Brain pericyte (primary cell): ENCODE measurements at places on chromosomes 11 and 22.

DNA sequence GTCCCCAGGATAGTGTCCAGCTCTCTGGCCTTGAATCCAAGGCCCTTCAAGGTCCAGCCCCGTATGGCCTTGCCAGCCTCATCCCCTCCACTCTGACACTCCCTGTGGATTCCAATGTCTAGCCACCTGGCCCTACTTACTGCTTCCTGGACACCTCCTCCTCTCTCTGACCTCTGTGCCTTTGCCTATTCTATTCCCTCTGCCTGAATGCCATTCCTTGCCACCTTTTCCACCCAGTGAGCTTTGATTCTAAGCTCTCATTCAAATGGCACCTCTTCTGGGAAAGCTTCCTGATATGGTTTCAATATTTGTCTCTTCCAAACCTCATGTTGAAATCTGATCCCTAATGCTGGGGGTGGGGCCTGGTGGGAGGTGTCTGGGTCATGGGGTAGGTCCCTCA lies 31.9 kb upstream of the TTLL12 start:
- DNase-seq = no peak

- no peak for DNase-seq
Observed at GRCh38 chr11:36578458-36578857, 10.7 kb downstream of the RAG1 start.

- no peak for DNase-seq
Observed at GRCh38 chr22:32717337-32718240, 83.9 kb upstream of the TIMP3 start.

DNA sequence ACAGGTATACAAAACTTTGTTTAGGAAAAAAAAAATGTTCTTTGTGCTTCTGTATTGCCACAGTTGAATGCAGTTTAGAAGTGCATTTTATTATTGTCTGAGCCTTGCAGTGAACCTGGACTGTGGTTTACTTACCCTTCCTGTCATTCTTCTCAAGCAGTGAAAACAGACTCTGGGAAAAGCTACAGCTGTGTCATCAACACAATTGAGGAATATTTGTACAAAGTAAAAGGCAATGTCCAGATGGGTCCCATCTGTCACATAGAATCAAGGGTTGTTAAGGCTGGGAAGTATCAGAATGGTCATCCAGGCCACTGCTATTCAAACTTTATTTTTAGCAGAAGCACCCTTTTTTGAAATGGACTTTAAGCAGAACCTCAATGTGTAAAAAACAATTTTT lies 73.3 kb downstream of the TRIM44 start:
- DNase-seq = no peak

DNA sequence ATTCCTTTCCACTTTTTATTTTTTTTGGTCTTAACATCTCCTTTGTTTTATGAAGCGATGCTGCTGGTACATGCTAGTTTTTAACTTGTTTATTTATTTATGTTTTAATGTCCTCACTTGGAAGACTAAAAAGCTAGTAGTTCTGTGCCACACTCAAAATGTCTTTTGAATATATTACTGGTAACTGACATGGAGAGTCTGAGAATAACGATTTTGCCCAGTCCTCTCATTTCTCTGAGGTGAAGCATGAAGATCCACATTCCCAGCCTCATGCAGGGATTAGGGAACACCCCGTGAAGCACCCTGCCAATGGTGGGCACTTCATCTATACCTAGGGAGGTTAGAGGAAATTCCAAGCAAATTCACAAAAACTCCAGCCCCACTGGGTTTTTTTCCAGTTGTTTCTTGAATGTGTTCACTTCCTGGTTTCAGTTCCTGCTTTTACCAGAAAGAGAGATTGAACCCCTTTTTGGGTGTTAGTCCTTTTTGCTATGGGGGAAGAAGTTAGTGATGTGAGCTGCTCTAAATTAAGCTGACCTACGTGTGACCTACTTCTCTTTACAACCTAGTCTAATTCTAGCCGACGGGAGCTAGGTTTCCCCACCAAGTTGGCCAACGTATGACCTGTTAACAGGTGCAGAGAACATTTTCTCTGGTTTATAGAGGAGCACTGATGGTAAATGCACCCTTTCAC lies 106.1 kb downstream of the SLC1A2 start:
- no peak for DNase-seq

DNA sequence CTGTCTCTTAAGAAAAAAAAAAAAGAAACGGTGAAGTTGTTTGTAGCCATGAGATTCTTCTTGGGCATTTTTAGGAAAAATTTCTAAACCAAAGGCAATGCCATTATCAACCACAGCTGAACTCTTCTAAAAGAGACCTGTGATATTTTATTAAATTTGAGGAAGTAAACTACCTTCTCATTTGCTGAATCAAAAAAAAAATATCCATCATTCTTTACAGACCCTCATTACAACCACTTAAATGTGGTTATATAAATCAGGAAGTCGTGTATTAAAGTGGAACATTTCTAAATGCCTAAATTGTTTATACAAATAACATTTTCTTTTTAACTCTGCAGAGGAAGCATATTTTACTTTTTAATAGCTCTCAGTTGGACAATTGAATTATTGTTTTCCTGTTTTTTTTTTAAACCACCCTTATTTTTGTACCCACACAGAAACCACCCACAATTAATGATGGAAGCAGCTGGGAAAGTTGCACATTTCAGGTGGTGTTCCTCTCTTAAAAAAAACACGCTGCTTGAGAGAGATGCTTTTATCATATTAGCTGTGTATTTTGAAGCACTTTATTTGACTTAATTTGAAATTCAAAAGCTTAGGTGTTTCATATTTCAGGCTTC lies 91.2 kb downstream of the ARHGAP42 start:
- no peak for DNase-seq

DNA sequence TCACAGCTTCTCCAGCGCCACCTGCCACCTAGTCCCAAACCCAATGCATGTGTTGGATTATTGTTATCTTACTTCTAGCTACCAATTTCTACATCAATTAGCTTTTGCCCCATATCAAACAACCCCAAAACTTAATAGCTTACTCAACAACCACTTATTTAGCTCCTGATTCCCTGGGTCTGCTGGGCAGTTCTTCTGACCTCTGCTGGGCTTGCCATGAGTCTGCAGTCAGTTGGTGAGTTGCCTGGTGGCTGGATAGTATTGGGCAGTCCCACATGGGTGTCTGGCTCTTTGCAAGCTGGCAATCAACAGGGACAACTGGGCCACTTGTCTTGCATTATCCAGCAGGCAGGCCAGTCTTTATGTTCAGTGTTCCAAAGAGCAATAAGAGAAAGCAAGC lies 13.6 kb upstream of the MS4A15 start:
- no peak for DNase-seq

- DNase-seq = no peak
Observed at GRCh38 chr11:93131709-93132108, 66.1 kb downstream of the SLC36A4 start.

DNA sequence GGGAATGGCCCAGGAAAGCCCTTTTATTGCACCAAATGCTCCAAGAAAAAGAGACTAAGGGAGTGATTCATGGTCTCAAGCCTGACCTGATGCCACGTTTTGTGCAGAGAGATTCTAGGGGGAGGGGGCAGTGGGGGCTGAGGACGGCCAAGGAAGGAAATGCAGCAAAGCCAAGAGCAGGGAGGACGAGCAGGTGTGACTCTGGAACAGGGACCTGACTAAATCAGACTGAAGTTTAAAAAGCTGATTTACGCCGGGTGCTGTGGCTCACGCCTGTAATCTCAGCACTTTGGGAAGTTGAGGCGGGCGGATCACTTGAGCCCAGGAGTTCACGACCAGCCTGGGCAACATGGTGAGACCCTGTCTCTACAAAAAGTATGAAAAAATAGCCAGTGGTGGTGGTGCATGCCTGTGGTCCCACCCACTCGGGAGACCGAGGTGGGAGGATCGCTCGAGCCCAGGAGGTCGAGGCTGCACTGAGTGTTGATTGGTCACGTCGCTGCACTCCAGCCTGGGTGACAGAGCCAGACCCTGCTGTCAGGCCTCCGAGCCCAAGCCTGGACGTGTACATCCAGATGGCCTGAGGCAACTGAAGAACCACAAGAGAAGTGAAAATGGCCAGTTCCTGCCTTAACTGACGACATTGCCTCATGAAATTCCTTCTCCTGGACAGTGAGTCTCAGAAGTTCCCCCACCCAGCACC lies 10.8 kb upstream of the IFITM3 start:
- DNase-seq = no peak

DNA sequence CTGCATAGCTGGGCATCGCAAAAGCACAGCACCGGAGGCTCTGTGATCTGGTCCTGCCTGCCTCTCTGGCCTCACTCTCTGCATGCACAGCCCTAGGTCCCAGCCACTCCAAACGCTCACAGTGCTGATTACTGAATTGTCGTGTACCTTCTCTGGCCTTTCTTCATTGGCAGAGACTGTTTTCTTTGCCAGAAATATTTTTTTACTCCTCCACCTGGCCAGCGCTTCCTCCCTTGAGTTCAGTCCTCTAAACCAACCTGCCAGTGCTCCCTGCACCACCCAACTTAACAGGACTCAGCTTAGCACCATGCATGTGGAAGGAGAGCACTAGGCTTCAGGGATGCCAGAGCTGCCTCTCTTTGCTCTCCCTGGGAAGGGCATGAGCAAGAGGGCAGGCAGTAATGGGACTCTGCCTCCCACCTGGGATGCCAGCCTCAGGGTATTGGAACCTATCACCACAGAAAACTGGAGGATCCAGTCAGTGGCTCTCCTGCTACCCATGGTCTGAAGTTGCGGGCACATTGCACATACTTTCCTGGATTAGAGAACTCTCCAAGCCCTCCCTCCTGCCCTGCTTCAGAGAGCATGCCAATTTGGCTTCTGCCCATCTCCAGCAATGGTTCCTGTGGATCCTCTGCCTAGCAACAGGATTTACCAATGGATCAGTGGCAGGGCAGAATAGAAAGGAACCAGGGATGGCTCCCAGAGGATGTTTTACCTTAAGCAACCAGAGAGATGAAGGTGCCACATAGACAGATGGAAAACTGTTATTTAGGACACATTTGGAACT lies 37.0 kb upstream of the GNAZ start:
- no peak for DNase-seq

DNA sequence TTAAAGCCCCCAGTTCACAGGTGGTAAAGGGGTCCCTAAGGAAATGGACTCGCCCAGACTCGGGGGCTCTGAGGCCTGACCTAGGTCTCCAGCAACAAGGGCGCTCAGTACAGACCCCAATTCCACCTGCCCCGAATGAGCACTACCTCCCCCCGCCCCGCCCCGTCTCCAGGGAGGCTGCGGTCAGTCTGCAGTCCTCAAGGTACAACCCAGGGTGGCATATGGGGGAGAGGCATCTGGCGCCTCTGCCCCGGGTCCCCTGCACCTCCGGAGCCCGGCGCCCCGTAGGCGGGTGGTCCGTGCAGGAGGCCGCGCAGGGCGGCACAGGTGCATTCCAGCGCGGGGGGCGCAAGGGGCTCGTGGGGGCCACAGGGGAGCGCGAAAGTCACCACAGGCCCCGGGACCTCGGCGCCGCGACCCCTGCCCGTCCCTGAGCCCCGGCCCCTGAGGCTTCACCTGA lies 361 bp downstream of the CTSD start:
- DNase-seq = no peak

DNA sequence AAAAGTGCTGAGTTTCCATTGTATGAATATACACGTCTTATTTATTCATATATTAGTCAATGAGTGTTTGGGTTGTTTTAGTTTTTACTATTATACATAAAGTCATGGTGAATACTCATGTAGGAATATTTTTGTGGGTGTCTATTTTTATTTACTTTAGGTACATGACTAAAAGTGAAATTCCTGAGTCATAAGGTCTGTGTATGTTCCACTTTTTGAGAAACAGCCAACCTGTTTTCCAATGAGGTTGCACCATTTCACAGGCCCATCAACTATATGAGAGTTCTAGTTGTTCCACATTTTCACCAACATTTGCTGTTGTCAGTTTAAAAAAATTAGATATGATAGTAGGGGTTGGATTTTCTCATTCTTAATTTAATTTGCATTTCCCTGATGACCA lies 6.6 kb upstream of the OR6X1 start:
- DNase-seq = no peak

- no peak for DNase-seq
Observed at GRCh38 chr22:41846268-41846987, 13.5 kb downstream of the SREBF2 start.

- peak; percentile 68 for DNase-seq
Observed at GRCh38 chr22:21816787-21817496, 50.5 kb downstream of the MAPK1 start.

GRCh38 chr11:27387362-27387761 lies 24.3 kb upstream of the CCDC34 start:
- no peak for DNase-seq

- DNase-seq = no peak
Observed at GRCh38 chr11:130088217-130088616, 18.5 kb downstream of the APLP2 start.

DNA sequence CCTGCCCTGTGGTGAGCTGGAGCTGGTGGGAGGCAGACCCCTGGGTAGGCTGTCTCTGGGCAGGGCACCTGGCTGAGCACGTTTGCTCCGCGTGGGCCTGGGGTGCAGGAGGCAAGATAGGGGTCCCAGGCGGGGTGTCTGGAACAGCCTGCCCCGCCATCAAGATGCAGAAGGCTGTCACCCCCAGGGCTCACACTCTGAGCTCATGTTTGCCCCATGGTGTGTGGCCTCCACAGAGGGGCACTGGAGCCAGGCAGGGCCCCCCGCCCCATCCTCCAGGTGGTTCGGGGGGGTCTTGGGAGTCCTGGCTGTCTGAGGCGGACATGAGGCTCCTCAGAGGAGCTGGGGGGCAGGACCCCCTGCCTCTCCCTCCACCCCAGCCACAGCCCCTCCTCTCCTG lies 28.9 kb upstream of the CARS1 start:
- DNase-seq = no peak

- no peak for DNase-seq
Observed at GRCh38 chr11:111189466-111189865, 56.1 kb upstream of the POU2AF2 start.

DNA sequence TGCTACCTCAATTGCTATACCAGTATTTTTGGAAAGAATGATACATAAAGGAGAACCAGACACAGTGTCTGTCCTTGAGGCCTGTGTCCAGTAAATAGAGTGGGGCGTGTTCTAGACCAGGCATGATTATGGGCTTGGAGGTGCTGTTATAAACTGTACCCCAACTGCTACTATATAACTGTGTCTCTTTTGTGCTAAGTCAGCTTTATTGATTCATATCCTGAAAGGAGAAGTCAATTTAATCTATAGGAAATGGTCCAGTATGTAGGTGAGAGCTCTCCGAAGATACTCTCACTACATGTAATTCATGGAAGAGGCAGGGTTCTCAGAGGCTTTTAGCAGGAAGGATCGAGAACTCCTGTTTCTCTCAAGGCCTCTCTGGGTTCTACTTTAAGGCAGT lies 334.3 kb downstream of the TMEM135 start:
- no peak for DNase-seq

DNA sequence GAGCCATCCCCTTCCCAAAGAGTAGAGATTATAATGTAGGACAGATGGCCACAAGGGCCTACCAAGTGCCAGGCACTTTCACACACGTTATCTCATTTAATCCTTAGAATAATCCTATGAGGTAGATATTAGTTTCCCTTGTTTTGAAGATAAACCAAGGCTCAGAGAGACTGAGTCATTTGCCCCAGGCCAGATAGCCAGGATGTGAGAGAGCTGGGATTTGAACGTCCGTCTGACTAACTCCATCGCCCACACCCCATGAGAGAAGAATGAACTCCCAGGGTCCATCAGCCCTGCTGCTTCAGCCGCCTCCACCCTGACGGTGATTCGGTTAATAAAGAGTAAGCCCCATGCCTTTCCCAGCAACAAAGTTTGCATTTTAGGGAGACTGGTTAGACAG lies 10.7 kb downstream of the PRG3 start:
- DNase-seq = no peak

- no peak for DNase-seq
Observed at GRCh38 chr11:129282634-129283033, 90.5 kb upstream of the ARHGAP32 start.

- no peak for DNase-seq
Observed at GRCh38 chr22:46754110-46754799, 8.2 kb upstream of the TBC1D22A start.

- no peak for DNase-seq
Observed at GRCh38 chr11:66659763-66660162, 17.9 kb downstream of the RBM4B start.
